Common myeloid progenitor, CD34-positive (primary cell): ENCODE measurements at places on chromosomes 11 and 22.
A peak's percentile ranks its signal among the peaks of the same experiment; 100 is the strongest.

- DNase-seq: no peak
Observed at GRCh38 chr11:47464483-47464882, 15.5 kb upstream of the RAPSN start.

DNA sequence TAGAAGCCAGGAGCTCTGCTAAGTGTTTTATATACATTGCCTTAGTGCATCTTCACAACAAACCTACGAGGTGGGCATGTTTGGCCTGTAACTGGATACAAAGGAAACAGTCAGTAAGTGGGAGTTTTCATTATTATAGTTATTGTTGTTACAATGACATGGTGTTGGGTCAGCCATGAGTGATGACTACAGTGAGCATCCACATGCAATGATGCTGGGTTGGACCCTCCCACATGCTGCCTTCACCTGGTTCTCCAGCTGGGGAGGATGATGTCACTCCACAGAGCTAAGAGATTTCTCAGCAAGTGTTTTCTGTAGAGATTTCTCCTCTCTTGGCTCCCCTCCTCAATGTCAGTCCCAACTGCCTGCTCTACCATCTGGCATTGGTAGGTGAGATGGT is 59.3 kb downstream of the EHF start:
- no peak for DNase-seq

GRCh38 chr11:94897330-94897768 is 76.0 kb downstream of the CWC15 start:
- DNase-seq: peak; percentile 34

GRCh38 chr22:47337161-47337621 is 574.7 kb downstream of the TBC1D22A start:
- no peak for DNase-seq

- DNase-seq: peak; percentile 73
Observed at GRCh38 chr11:62324731-62325556, 12.3 kb upstream of the ASRGL1 start.

GRCh38 chr11:115896084-115896483 is 391.9 kb upstream of the CADM1 start:
- no peak for DNase-seq

DNA sequence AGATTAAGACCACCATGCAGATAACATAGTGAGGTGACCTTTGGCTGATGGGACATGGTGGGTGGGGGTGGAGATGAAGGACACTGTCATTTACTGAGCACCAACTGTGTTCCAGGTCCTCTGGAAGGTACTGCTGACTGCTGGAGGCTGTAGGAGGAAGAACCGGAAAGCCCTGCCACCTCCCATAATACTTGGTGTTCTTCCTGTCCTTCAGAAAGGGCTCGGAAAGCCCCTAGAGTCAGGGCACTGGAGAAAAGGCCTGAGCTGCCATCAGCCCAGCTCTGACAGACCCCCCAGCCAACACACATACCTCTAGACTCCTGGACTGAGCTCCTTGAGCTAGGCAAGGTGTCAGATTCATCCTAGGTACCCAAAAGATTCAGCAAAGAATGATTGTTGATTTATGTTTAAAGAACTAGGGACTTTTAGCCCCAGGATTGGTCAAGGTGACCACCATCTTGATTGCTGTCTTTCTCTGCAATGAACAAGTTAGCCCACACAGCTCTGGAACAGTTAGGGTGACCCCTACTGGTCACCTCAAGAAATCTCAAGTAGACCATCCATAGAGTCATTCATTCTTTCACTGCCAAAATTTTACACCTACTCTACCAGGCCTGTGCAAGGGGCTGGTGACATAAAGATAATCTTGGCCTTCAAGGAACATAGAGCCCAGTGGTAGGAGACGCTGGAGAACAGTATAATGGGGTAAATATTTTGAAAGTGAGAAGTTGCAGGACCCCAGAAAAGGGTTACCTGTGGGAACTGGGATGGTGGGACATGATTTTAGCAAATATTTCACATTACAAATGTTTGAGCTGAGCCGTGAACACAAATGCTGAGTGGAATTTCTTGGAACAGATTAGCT is 39.4 kb downstream of the IRAG1 start:
- peak; percentile 64 for DNase-seq

GRCh38 chr11:2585566-2586086 is 114.2 kb downstream of the KCNQ1OT1 start:
- DNase-seq: no peak

GRCh38 chr11:116461789-116462188 is 311.0 kb downstream of the BUD13 start:
- no peak for DNase-seq

- DNase-seq: no peak
Observed at GRCh38 chr22:17969701-17970113, 54.7 kb downstream of the MICAL3 start.

DNA sequence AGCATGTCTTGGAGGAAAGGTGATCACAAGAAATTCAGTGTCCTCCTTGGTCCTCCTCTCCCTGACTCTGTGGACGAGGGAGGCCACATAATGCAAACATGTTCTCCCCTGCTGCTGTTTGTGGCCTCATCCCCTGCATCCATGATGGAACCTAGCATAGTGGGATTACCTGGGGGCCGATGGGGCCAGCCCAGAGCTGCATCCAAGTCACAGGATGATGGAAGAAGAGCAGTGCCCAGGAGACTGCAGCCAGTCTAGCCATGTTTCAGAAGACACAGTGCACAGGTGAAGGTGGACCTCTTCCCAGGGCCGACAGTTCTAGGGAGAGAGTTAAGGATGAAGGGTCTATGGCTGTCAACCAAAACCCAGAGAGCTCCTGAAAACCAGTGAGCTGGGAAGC is 213.6 kb upstream of the B3GAT1 start:
- no peak for DNase-seq
